Thymus (tissue), 14 donors: ENCODE measurements at places on chromosomes 4 and X. TPM values are rescaled to one million over a fixed set of nuclear protein-coding genes. Genes with fewer than 3 reads are reported as not detected.

DNA sequence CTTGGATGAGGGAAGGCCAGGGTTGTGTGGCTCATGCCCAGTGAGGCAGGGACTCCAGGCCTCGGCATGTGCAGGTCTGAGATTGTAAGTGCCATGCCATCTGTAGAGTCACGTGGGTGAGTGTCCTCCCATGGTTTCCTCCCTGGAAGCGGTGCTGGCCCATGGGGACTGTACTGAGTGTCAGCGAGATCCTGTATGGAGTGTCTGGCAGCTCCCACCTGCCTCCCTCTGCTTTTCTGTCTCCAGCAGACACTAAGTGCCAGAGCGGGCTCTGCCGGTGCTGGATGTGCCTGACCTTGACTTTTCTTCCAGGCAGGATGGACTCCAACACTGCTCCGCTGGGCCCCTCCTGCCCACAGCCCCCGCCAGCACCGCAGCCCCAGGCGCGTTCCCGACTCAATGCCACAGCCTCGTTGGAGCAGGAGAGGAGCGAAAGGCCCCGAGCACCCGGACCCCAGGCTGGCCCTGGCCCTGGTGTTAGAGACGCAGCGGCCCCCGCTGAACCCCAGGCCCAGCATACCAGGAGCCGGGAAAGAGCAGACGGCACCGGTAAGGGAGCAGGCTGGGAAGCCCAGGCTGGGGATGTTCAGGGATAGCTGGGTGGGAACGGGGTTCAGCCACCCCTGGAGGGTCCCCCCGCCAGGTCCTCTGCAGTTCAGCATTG lies 7.6 kb downstream of the WFS1 start:
- DNase-seq = no peak

DNA sequence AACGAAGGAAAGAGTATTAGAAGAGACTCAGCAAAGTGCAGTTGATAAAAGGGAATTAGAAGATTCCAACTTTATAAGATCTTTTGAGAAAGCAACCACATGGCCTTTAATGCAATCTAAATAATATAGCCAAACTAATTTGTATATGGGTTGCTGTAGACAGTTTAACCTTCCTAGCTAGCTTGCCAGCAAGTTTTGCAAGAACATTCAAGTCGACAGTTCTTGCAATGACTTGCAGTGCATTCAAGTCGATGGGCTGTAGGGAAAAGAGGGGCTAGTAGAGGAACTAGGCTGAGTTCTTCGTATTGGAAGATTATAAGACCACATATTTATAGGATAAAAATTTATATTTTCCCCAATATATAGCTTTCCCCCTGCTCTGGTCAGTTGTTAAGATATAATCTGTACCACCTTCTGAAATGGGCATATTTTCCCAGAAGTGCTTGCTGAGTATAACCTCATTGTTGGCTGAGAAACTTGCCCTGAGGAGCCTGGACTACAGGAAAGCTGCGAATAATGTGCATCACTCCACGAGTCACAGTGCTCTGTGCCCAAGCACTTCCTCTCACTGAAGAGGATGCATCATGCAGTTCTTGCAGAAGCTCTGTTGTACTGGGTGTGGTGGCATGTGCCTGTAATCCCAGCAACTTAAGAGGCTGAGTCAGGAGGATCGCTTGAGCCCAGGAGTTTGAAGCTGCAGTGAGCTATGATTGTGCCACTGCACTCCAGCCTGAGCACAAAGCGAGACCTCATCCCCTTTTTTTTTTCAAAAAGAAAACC lies 56.7 kb downstream of the DOCK11 start:
- no peak for DNase-seq

- DNase-seq = peak; percentile 86
These were observed at the start of gene LETM1 for GRCh38 chr4:1856071-1856942. Gene LETM1 (minus strand): TSS chr4:1856156. CDS start chr4:1855950, 206 bp downstream.

- DNase-seq = no peak
These were observed 83.1 kb downstream of the DLG3 start for GRCh38 chrX:70527610-70528345.

GRCh38 chr4:86452924-86453531 lies 93.2 kb upstream of the MAPK10 start:
- DNase-seq = no peak

- no peak for DNase-seq
These were observed 18.2 kb downstream of the ADD1 start for GRCh38 chr4:2861631-2862436.

- DNase-seq = no peak
These were observed 832 bp upstream of the EVC2 start for GRCh38 chr4:5709207-5709575.

DNA sequence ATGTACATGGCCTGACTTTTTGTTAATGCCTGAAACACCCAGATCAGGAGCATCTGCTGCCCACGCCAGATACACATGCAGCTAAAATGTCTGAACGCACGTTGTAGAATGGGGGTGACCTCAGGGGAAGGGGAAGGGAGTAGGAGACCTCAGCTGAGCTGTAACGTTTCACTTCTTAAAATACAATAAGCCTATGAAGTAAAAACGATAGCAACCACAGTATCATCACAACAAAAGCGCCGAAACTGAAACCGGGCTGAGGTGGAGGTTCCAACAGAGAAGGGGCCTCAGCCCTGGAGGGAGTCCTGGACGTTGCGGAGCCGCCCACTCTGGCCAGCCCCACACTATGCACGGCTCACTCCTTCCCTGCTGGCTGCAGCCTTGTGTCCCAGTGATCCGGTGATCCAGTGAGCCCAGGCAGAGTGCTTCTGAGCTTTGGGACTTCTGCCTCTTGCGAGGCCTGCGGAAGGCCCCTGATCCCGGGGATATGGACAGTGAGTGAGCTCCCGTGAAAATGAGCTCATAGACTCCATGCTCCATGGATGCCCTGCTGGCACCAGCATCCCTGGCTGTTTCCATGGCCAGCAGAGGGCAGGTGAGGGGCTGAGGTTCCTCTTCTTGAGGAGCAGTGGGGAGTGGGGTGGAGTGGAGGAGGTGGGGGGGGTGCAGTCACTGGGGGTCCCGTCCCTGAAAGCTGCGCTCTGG lies 52.0 kb downstream of the HMX1 start:
- no peak for DNase-seq

- DNase-seq = no peak
These were observed 1.2 kb downstream of the MSN start for GRCh38 chrX:65668377-65669310.

DNA sequence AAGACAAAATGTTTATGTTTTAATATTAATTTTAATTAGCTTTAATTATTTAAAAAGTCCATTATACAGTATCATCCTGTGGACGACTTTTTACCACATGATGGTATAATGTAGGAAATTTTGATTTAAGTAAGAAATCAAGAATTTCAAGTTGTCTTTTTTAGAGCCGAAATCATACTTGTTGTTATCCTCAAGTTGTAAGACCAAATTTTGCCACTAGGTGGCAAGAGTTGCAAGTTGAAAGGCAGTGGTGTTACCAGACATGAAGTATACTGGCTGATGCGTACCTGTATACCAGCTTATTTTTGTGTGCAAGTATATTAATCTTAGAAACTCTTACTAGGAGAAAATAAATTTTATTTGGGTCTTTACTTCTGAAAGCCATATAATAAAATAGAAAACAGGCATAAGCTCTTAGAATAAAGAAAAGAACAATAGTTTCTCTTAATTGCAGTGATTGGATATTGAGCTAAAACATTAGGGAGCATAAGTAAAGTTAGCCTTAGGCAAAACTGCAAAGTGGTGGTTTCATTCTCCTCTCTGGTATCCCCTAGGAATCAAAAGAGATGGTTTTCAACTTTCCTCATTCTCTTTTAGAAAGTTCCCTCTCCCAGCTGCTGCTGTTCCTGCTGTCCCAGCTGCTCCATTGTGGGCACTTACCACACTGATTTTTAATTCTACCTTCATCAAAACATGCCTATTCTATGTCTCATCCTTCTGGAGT lies 118.0 kb upstream of the WDFY3 start:
- no peak for DNase-seq

- DNase-seq = no peak
These were observed 3.9 kb downstream of the KIT start for GRCh38 chr4:54661686-54662085.

DNA sequence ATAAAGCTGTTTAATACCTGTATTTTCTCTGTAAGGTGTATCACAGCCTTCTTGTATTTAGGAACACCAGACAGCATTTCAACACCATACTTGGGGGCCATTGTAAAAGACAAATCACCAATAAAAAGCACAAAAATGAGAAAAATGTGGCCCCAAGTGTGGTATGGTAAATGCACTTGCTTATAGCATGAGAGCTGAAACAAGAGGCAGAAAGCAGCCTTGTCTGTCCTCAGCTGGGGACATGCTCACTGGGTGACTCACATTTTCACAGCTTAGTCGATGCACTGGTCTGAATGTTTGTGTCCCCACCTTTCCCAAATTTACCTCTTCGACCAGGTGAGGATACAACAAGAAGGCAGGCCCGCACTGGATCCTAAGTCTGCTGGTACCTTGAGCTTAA lies 639.7 kb upstream of the AGA start:
- DNase-seq = no peak

DNA sequence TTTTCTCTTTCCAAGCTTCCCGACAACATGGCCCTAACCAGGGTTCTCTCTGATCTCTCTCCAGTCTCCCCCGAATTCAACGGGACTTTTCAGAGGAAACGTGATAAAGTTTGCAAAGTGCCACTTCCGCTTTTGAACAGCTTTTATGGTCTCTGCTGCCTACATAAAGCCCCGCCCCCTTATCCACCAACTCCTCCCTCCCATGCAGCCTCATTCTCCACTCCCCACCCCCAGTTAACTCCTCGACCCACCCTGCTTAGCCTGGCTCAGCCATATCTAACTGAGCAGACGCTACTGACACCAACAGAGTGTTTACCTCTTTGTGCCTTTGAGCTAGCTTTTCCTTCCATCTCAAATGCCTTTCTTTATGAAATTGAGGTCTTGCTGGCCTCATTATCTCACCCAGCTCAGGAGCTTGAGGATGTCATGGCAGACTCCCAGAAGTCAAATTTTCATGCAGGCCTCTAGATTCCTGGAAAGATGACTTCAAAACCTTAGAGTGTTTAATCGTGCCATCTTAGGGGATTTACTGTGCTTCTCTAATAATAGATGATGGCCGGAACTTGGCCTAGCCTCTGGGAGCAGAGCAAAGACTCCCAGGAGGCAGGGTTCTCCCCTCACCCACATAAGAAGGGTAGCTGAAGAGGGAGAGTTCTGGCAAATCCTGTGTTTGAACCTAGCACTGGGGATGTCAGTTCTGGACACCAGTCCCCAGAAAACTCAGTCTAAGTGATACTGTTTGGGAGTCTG lies 606.0 kb downstream of the BCOR start:
- DNase-seq = peak; percentile 33

- DNase-seq = no peak
These were observed 49.7 kb upstream of the PTPN13 start for GRCh38 chr4:86544310-86544966.

DNA sequence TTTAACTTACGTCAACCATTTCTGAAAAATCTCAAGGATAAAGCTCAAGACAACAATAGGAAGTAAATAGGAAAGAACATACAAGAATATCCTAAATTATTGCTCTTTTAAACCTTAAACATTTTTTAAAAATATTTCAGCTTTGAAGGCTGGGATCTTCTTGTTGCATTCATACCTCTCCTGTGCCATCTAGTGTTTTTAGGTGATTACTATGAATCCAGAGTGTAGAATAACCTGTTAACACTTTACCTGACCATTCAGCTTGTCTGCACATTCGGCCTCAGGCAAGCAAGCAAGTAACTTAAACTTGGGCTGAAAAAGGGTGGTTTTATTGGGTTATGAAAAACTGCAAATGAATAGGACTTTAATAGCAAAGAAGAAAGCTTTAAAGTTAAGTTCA lies 507.8 kb upstream of the INTU start:
- DNase-seq = no peak

DNA sequence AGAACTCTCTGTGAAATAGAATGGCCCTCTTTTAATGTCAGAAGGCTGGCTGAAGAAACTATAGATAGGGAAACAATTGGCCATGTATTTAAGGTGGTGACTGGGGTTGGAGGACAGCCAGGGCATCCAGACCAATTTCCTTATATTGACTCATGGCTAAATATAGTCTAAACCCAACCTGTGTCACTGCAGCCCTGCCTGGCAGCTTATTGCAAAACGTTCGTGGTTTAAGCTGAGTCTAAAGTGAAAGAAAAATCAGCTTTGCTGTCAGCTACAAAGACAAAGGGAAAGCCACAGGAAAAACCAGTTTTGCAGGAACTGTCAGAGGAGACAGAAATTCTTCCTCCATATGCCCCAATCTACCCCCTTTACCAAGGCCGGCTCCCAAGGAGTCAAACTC lies 902.8 kb upstream of the NDST4 start:
- DNase-seq = no peak

DNA sequence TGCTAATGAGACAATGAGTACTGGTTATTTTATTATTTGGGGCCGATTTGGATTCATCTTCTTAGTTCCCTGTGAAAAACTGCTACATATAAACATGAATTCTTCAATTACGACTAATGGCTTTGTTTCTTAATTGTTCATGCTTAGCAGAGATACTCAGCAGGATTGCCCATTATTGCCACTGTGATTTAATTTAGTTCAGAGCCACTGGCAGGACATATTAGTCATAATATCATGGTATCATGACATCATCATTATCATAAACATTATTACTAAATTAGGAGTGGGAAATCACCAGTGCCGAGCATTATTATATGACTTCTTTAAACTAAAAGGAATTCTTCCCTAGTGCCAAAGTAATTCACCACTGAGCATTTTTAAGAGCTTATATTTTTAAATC lies 201.4 kb downstream of the SPOCK3 start:
- DNase-seq = no peak

- no peak for DNase-seq
These were observed 337.3 kb downstream of the NLGN4X start for GRCh38 chrX:5891378-5891777.

- no peak for DNase-seq
These were observed 366.0 kb upstream of the FGF13 start for GRCh38 chrX:139077281-139078250.

DNA sequence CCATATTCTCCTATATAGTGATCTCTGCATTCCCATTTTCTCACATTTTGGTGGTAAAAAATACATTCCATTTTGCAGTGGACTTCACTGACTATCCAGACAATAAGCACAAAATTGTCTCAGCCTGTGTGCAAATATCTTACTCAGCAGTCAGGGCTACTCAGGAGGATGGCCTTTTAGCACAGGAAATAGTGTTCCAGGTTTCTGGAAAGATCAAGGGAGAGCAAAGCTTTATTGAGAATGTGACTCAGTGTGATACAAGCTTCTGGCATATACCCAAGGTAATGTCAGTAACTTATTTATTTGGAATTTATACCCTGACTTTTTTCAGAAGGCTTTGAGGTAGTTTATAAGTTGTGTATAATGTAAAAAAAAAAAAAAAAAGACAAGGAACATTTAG lies 233.4 kb downstream of the TEX13A start:
- DNase-seq = no peak

Gene RPA4
- polyA plus RNA-seq = 0.09 TPM

Gene FDCSP
- polyA plus RNA-seq = 61.2 TPM

Gene MAGEA10
- polyA plus RNA-seq = not detected

Gene NPNT
- 41.8 TPM for polyA plus RNA-seq

Gene MAGEA4
- not detected for polyA plus RNA-seq

Gene FHDC1
- polyA plus RNA-seq = 2.8 TPM

Gene ACSL4
- polyA plus RNA-seq = 29.7 TPM

Gene SH2D1A
- 81.1 TPM for polyA plus RNA-seq

Gene TLR3
- 1.7 TPM for polyA plus RNA-seq
